ENCODE measurements at places on chromosomes 1 and 21.

- peak; percentile 62 for DNase-seq
Observed at GRCh38 chr1:233614173-233614742, 352 bp downstream of the KCNK1 start.

DNA sequence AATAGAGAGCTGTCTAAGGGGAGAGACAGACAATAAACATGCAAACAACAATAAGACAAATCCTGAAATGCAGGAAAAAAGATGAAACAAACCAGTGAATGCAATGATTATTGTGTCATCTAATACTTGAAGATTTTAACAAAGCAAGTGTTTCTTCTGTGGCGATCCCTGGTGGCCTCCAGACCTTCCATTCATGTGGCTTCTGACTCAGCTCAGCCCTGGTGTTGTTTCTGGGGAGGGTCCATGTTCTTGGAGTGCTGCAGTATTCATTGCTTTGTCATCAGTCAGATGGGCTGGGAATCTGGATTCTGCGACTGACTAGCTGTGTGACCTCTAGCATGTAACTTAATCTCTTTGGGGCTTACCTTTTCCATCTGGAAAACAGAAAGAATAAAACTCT, 1.5 kb upstream of the C2CD4D start:
- DNase-seq = no peak

- DNase-seq = no peak
Observed at GRCh38 chr1:115224636-115225035, 113.4 kb downstream of the NGF start.

- no peak for DNase-seq
Observed at GRCh38 chr1:33270379-33270778, 14.1 kb downstream of the ZNF362 start.

GRCh38 chr1:165403835-165404482, 41.0 kb downstream of the RXRG start:
- DNase-seq = no peak

GRCh38 chr1:66311092-66311491, 222.9 kb upstream of the SGIP1 start:
- no peak for DNase-seq

- no peak for DNase-seq
Observed at GRCh38 chr1:28112388-28113241, 24.2 kb upstream of the EYA3 start.

- no peak for DNase-seq
Observed at GRCh38 chr21:44907225-44907965, 13.3 kb downstream of the ITGB2 start.

- no peak for DNase-seq
Observed at GRCh38 chr1:143720087-143721023, 251.4 kb downstream of the FAM72C start.

DNA sequence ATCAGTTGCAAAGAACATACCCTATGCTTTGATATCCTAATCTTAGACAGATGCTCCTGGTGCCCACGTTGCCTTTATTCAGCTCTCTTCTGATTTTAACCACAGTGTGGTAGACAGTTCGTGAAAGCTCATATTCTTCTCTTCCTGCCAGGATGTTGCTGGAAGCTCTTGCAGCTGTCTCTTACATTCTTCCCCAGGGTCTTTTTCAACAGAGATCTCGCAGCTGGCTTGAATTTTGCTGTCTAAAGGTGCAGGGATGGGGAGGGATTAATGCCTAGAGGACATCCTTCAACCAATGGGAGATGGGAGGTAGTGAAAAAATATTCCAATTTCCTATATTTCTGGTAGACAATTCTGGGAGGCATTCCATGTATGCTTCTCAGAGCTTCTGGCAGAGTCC, 150.0 kb upstream of the APP start:
- no peak for DNase-seq

GRCh38 chr1:76905876-76906595, 38.8 kb downstream of the ST6GALNAC5 start:
- no peak for DNase-seq

DNA sequence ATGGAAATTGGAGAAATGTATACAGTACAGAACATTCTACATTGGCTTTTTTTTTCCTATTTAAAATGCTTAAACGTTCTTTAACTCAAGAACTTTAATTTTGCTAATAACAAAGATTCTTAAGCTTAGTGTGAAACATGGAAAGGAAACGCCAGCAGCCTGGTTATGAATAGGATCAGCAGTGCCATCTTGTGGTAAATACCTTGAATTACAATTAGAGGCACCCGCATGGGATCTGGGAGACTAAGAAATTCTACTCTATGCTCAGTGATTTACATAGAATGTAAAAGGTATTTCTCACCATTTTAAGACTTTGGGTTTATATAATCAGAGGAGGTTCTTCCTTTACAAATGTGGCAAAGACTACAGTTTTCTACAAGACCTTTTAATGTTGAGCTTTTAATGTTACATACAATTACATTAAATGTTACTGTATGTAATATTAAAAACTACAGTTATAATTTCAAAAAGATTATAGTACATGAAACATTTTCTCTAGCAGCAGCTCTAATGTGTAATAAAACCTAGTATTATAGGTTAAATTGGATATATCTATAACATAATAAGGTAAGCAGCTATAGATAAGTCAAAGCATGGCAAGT, 32.1 kb upstream of the APOBEC4 start:
- DNase-seq = no peak

DNA sequence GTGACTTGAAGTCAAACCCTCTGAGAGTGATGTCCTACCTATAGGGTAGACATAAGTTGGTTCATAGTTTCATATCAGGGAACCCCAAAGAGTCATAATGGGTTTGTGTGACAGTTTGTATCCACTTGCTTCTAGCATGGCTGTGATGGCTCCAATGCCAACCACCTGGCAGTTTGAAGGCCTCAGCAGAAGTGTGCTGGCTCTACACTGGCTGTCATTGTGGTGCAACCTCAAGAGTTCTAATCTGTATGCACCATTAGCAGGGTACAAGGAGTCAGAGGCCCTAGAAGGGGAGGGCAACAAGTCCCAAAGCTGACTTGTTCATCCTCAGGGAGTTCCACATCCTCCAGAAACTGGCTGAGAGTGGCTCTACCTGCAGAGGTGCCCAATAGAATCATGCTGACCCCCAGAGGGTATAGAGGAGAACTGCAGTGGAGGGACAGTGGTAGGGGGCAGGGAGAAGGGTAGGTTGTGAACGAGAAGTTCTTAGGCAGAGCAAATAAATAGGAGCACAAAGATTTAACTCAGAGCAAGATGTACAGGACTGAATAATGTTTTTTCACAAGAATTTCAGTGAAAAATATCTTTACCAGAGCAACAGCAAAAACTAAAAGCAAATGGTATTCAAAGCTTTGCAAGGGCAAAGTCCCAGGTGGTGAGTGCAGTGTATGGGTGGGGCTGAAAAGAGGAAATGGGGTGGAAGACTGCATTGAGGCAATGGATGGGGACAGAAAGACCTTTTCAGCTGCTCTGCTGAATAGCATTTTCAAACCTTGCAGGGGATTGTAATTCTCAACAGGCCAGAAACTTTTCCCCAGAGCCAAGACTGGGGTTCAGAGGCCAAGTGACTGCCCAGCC, 3.2 kb downstream of the FCRL2 start:
- no peak for DNase-seq

DNA sequence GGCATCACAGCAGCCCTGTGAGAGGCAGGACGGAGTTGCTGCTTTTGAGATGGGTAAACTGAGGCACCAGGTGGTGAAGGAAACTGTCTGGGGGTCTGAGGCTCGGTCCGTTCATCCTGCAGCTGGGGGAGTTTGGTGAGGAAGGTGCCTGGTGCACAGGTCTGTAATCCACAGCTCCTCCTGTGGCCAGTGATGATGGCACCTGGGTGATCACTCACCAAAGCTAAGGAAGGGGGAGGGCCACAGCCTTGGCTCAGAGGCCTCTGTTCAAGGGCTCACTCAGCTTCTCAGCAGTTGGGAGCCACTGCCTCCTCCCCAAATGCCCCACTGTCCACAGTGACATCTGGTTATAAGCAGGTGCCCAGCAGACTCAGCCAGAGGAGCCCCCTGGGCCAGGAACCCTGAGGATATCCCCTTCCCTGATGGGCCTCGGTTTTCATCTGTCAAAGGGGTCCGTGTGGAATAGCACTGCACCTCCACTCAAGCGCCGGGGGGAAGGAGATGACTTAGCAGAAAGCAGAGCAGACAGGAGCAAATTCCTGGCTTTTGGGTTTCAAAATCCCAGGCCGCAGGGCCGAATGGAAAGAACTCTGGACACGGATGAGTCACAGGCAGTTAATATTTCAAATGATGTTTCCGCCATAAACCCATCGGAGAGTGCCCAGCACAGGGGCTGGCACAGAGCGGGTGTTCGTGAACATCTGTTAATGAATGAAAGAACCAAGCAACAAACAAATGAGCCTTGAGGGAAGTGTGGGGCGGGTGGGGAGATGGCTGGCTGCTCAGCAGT, 82.8 kb downstream of the DMRTB1 start:
- no peak for DNase-seq

- DNase-seq = no peak
Observed at GRCh38 chr1:201094832-201095231, 17.4 kb downstream of the CACNA1S start.

- DNase-seq = no peak
Observed at GRCh38 chr1:86416343-86416742, 7.6 kb upstream of the CLCA2 start.
